ENCODE measurements at places on chromosomes 2 and 18. TPM values are rescaled to one million over a fixed set of nuclear protein-coding genes. Genes with fewer than 3 reads are reported as not detected.

APCDD1 gene
- 0.29 TPM for total RNA-seq

RAB6C gene
- not detected for total RNA-seq

GRCh38 chr2:8064603-8065002 lies 617.3 kb upstream of the ID2 start:
- DNase-seq: no peak

SCYGR4 gene
- total RNA-seq: not detected

GRCh38 chr2:189516546-189516945 lies 64.0 kb downstream of the SLC40A1 start:
- no peak for DNase-seq

- no peak for DNase-seq
Observed at GRCh38 chr18:6866552-6867085, 137.1 kb downstream of the ARHGAP28 start.

DNA sequence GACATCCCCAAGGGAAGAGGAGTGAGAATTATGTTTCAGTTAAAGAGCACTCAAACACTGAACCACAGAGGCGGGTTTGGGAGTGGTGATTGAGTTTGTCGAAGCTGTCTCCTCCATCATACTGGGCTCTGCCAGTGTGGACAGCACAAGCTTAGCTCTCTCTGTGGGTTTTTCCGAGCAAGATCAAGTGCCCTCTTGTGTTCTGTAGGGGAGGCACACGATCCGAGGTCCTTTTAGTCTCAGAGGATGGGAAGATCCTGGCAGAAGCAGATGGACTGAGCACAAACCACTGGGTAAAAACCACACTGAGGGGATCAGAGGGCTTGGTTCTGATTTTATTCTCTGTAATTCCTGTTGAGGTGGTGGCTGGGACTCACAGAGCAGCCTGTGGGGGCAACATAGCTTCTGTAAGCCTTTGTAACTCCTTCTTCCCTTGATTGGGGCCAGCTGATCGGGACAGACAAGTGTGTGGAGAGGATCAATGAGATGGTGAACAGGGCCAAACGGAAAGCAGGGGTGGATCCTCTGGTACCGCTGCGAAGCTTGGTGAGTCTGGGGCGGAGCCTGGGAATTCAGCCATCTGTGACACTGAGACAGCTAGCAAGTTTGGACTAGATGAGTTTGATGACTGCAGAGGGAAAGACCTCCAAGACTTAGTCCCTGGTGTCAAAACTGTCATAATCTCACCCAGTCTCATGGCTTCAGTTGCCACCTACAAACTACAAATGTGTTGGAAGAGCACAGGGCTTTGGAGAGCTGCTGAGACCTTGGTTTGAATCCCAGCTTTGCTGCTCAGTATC lies 2.0 kb downstream of the NAGK start:
- DNase-seq: peak; percentile 20

DNA sequence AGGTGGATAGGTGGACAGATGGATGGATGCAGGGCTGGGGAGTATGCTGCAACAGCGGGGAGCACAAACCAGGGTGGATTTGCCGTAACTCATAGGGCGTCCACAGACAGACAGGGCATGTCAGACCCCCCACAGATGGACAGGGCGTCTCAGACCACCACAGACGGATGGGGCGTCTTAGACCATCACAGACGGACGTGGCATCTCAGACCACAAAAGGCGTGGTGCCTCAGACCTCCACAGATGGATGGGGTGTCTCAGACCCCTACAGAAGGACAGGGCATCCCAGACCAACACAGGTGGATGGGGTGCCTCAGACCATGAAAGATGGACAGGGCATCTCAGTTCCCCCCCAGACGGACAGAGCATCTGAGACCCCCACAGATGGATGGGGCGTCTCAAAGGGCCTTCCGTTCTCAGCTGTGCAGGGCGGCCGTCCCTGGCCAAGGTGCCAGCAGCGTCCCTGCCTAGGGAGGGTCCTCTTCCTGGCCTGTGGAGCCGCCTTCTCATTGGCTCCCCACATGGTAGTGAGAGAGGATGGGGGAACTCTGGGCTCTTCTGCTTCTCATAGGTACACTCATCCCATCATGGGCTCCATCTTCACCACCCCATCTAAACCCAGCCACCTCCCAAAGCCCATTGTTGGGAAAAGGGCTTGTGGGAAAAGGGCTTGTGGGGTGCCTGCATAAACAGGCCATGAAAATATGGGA lies 2.1 kb downstream of the ANKMY1 start:
- DNase-seq: no peak

DNA sequence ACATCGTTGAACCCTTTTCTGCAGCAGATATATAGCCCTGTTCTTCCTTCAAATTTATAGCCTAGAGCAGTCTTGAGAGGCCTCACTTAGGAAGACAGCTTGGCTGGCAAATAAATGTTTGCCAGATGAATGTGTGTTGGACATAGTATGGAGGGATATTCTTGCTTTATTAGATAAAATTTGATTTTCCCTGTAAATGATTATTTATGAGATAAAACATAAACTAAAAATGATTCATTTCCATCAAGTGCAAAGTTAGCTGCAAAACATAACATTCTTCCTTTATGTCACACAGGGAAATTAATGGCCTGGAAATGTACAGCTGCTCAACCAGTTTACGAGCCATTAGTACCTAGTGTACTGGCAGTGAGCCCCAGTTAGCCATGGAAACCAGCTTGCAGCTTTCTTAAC lies 82.5 kb downstream of the LIMS1 start:
- DNase-seq: peak; percentile 79

DNA sequence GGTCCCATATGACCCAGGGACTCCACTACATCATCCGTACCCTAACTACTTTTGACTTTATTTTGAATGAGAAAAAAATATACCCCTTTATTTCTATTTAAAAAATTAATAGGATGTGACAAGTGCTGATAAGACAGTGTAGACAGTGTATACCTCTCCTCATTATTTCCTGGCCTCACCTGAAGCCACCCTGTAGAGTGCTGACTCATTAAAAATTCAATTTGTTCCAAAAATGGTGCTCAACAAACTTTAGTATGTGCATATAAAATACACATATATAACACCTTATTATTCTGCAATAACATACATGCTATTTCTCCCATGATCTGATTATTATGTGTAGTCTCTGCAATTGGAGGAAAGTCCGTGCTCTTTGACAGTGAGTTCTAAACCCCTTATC lies 20.8 kb downstream of the NOL4 start:
- DNase-seq: no peak

DNA sequence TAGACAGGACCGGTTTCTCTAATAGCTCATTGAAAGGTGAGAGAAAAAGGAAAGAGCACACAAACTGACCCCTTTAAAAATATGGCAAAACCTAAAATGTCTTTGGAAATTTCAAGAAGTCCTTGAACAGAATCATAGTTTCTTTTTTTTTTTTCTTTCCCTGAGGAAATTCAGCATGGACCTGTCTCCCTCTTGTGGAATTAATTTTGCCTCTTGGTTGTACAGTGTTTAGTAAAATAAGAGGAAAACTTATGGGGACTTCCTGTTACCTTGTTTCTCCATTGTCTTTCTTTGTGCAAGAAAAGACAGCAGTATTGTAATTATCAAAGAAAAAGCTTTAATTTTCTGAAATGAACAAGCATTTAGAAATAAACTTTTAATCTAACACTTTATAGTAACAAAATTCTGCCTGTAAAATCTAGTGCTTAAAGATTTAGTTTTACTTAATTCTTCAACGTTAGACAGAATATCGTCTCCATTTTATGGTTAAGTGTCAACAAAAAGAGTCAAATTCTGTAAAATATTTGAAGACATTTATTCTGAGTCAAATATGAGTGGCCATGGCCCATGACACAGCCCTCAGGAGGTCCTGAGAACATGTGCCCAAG lies 176.3 kb upstream of the NABP1 start:
- peak; percentile 57 for DNase-seq

- no peak for DNase-seq
Observed at GRCh38 chr2:34112161-34112560, 513.1 kb upstream of the FAM98A start.

GRCh38 chr2:173909846-173910245 lies 55.3 kb downstream of the SP3 start:
- no peak for DNase-seq

DNA sequence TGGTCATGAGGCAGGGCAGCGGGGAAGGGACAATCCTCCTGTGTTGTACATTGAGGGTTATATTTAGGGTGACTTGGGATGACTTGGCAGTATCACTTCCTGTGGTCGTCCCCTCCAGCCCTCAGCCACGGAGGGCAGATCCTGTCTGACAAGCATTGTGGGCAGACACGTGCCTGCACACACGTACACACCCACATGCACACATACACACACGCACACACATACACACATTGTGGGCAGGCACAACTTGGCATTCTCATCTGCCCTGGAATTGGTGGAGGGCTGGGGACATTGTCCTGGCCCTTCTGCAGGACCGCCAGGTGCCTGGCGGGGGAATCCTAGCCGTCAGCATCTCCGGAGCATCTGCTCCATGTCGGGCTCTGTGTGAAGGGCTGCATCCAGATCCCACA lies 47.6 kb downstream of the ODC1 start:
- no peak for DNase-seq

DNA sequence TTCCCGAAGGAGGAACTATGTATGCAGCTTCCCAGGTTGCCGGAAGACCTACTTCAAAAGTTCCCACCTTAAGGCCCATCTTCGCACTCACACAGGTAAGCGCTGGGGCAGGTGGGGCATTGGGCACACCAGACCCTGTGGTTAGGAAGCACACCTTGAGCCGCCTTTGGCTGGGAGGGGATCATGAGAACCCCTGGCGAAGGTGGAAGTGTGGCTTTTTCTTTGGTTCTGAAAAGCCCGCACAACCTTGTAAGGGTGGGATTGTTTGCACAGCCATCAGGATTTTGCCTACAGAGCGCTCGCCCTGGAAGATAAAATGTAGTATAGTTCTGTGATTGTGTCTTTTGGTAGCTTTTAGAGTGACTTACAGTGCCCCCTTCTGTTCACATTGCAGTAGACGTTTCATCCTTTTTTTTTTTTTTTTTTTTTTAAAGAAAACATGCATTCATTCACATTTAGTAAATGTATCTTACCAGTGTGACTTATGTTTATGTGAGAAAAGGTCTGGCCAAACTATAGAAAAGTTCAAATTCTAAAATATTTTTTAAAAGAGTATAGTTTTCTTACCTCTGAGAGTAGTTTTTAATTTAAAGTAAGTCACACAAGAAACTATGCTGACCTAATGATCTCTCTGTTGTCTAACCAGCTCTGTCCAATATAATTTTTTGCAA lies 5.3 kb downstream of the KLF11 start:
- DNase-seq: peak; percentile 57

DNA sequence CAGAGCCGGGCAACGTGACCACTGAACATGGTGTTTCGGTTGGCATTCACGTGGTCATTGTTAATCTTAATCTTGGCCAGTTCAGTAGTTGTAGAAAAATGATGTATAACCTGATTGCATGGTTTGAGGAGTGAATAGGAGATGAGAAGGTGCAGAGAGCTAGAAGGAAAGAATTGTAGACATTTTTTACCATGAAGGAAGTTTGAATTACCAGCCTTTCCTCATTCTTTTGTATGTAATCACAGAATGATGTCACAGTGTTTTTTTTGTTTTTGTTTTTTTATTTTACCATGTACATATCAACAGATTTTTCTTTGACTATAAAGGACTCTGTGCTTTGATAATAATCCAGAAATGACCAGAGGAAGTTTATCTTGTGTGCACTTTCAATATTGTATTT lies 126.3 kb downstream of the LTBP1 start:
- DNase-seq: no peak

DNA sequence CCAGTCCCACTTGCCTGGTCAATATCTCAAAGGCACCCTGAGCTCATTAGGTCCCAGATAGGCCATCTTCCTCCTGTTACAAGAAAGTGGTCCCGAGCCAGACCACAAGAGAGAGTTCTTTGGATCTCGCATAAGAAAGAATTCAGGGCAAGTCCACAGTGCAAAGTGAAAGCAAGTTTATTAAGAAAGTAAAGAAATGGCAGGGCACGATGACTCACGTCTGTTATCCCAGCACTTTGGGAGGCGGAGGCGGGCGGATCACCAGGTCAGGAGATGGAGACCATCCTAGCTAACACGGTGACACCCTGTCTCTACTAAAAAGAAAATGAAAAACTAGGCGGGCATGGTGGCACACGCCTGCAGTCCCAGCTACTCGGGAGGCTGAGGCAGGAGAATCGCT lies 10.8 kb upstream of the SMAD7 start:
- no peak for DNase-seq

NOL4 gene
- not detected for total RNA-seq

- DNase-seq: no peak
Observed at GRCh38 chr18:44671914-44672313, 8.8 kb upstream of the SETBP1 start.

GRCh38 chr2:127608061-127609030 lies 37.6 kb upstream of the GPR17 start:
- DNase-seq: no peak

DNA sequence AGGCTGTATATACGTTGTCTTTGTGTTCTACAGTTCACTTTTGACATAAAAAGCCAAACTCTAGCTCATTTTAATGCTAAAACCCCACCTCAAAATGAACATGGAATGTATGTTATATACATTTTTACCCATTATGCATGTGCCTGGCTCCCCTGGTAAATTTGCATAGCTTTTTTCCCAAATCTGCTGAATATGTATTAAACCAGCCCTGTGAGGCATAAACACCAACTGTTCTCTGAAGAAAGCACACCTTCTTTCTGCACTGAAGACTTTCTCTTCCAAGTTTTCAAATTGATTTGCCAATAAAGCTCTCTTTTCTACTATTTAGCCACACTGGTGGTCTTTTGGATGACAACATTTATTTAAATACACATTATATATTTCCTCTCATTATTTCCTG lies 549.4 kb downstream of the TRIB2 start:
- no peak for DNase-seq

TDRD15 gene
- not detected for total RNA-seq

- DNase-seq: no peak
Observed at GRCh38 chr2:70832386-70832785, 3.2 kb downstream of the CD207 start.

DNA sequence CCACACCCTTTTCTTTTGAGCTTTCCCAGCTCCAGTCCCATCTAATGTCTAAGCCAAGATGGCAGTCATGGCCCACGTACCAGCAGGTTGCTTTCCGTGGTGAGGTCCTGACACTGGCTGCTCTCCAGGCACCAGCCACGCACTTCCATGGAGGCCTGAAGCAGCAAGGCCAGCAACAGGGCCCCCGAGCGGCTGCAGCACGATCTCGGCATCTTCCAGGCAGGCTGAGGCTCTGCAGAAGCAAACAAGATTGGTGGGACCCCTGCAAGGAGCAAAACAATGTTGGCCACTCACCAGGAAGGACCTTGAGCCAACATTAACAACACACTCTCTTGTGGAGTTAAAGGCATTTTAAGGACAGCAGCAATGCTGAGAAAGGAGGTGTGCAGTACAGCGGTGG lies 3.8 kb downstream of the POMC start:
- DNase-seq: no peak
